ENCODE measurements at places on chromosomes 5 and 9.
A peak's percentile ranks its signal among the peaks of the same experiment; 100 is the strongest.

DNA sequence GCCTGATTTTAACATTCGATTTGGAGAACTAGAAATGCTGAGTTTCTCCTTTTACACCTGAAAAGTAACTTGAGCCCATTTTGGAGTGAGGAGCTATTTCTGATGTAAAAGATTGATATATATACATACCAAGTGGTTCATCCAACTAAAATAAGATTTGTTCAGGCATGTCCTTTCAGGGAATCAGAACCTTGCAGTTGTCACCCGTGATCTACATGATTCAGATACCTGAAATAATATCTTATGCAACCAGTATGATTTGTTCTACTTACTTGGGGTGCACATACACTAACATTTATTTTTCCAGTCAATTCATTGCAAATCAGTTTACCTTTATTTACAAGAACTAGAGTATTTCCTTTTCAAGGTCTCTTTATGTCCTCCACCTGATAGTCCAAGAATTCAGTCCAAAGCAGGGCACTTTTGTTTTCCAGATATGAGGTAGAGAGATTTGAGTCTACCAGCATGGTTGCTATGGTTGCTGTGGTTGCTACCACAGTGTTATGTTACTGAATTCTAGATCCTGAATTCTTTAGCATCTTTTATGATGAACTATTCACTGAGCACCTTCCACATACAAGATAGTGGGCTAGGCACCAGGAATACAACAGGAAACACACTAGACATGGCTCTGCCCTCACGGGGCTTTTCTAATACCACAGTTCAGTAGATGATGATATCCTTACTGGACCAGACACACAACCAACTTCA is 49.3 kb downstream of the CCL28 start:
- no peak for DNase-seq

DNA sequence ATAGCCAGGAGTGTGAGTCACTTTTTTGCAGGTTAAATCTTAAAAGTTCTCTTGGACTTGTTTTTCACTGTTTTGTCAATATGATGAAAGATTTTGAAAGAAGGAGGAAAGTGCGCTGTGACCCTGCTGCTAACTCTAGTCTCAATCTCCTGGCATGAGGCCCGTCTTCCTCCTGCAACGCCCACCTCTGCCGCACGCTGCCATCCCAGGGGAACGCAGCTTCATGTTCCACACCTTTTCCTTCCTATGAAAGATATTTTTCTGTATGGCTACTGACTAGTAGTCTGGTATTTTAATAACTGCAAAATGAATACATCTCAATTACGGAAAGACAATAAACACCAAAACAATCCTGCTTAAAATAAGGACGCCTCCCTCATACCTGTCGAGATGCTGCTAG is 8.3 kb downstream of the PPIC start:
- DNase-seq, result no peak

DNA sequence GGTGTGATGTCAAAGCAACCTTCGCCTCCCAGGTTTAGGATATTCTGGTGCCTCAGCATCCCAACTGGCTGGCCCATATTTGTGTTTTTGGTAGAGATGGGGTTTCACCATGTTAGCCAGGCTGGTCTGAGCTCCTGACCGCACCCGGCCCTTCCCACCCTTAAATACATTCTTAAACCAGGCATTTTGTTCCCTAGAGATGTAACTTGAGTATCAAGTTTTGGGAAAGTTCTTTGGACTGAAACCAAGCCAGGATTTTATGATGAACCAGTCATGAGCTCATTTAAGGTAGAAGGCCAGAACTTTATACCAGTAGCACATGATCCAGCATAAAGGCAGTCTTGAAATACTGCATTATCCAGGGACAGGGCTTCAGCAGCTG is 3.5 kb downstream of the RPL7A start:
- DNase-seq, result no peak

GRCh38 chr5:158776681-158777080 is 323.0 kb downstream of the EBF1 start:
- no peak for DNase-seq

DNA sequence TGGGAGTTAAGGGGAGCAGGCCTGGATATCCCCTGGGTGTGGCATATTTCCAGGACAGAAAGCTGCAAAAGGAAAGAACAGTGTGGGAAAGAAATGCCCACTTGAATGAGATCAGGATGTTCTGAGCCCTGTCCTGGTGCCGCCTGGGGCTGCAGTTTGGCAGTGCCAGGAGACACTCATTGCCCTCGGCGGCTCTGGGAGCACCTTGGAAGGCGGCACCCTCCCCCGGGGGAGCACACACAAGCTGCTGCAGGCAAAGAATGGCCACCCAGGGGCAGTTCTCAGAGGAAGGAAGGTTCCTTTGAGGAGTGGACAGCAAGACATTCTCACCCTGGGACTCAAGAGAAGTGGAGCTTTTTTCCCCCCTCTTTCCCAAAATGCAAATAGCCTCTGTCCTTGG is 305.3 kb downstream of the NTRK2 start:
- DNase-seq, result no peak

DNA sequence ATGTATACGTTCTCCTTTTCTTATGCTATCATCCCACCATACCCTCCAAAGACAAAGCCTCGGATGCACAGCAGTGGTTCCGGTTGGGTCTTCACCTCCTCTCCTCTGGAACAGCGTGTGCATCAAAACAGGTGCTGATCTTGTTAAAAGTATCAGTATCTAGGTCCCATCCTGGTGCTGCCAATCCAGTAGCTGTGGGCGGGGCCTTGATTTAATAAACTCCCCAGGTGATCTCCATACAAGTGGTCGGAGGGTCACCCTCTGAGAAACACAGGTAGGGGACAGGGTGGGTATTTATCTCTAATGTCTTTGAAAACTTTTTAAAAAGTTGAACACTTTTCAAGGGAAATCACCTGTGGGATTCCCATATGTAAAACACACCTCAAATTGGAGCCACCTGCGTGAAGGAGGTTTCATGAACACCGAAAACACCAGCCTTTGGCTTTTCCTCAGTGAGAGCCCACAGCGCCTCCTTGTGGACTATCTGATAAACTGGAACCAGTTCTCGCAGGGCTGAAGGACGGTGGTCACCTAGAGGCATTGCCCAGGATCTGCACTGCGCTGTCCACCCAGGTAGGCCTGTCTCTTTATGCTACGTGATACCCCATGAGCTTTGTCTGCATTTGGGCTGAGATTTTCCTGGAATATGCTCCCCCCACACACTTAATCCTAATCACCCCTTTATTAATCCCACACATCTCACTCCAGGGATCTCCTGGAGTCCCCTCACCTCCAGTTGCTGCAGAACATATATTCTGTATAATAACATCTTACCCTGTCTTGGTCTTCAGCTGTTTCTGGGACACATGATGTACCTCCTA is 80.5 kb upstream of the EPB41L4B start:
- DNase-seq, result peak; percentile 45

DNA sequence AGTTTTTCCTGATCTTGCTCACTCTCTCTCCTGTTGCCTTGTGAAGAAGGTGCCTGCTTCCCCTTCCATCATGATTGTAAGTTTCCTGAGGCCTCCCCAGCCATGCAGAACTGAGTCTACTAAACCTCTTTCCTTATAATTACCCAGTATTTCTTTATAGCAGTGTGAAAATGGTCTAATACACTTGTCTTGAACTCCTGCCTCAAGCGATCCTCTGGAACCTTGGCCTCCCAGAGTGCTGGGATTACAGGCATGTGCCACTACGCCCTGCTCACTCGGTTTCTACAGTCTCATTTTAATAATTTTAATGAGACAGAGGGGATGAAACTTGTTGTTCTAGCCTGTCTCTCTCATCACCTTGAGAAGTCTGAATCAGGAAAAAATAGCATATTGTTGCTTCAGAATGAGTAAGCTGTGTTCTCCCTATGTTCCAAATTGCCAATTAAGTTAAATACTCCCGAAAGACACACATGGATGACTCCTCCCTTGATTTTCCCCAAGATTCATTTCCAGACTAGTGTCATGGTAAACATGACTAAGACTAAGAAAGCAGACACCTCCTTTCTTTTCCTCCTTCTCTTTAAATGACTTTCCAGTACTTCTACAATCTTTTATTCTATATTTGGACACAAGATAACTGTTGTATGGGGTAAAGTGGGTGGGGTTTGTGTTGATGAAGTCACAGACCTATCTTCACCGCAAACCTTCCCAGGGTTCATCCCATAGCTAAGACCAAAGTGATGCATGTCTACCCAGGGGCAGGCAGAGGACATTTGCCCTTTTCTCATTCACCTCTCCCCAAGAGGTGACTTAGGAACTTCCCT is 7.8 kb upstream of the DNAJC18 start:
- DNase-seq, result no peak

DNA sequence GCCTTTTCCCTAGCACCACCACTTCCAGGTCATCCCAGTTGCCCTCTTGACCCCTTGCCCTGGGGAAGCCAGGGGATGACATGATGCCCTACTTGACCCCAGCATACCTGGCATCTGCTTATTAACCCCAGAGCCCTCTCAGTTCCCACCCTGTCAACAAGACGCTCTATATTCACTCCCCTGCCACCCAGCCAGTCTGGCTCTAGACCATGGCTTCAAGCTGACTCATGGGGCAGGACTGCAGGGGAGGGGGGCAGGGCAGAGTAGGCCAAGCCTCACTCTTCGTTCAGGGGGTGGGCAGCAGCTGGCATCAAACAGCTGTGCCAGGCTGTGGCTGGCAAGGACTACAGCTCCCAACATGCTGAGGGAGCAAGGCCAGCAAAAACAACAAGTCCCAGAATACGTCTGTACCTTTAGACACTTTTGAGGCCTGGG is 5.3 kb downstream of the ATOSB start:
- no peak for DNase-seq

DNA sequence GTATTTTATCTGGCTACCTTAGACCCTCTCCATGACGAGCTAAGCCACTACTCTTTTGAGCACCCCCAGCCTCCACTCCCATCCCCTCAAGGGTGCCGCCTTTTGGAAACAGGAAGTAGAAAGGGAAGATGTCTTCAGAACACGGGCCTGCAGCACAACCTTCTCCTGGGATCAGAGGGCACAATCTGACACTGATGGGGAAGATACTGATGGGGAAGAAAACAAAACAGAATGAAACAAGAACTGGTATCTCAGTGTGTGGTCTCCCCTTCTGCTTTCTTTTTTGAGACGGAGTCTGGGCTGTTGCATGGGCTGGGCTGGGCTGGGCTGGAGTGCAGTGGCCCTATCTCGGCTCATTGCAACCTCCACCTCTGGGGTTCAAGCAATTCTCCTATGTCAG is 539.7 kb upstream of the DAP start:
- no peak for DNase-seq

GRCh38 chr9:36625006-36625615 is 52.4 kb downstream of the MELK start:
- DNase-seq, result no peak

DNA sequence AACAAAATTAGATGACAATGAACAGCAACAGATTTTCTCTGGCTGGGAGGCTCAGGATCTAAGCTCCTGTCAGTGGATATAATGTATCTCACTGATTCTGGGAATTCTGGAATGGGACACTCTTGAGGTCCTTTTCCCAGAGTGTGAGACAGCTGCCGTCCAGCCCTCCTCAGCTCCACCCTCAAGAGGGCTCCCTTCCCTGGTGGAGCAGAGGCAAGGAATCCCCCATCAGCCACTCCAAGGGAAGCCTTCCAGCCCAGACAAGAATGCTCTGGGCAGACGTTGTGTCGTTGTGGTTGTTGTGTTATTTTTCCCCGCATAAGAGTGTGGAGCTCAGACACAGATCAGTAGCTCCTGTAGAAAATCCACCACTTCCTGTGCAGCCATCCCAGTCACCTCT is 47.7 kb upstream of the ATP10B start:
- no peak for DNase-seq

- no peak for DNase-seq
Measured at GRCh38 chr5:34450338-34450737, 205.8 kb upstream of the RAI14 start.

DNA sequence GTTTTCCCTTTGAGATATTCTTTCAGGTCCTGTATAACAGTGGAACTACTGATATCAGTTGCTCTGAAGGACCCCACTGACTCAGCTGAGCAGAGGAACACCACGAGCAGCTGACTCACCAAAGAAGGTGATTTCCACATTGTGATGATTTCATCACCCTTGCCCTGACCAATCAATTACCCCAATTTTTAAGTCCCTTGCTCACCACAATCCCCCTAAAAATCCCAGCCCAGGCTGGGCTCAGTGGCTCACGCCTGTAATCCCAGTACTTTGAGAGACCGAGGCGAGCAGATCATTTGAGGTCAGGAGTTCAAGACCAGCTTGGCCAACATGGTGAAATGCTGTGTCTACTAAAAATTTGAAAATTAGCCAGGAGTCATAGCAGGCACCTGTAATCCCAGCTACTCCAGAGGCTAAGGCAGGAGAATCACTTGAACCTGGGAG is 125.3 kb upstream of the ABCA1 start:
- DNase-seq, result no peak

DNA sequence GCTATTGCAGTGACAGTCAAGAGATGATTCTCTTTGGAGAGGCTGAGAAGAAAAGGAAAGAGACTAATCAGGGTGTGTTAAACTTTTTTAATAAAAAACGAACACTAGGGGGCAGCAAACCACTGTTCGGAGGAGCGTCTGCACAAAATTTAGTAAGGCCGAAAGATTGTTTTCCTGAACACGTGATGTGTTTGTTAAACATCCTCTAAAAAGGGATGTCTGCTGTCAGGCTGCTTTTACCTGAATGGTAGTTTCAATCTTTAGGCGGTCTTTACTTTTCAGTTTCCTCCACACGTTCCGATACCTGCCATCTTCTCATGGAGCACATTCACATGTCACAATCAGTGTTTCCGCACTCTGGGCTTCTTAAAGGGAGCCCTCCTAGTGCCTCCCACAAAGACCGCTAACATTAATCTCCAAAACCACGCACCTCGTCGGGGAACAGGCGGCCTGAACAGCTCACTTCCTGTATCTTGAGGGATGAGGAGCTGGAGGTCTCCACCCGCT is 125.2 kb downstream of the GPBP1 start:
- peak; percentile 64 for DNase-seq

GRCh38 chr5:165188556-165189175 is 1683.2 kb downstream of the MAT2B start:
- DNase-seq, result no peak

GRCh38 chr5:61969347-61969746 is 336.7 kb upstream of the KIF2A start:
- no peak for DNase-seq

GRCh38 chr9:38048316-38048969 is 20.6 kb downstream of the SHB start:
- no peak for DNase-seq

- DNase-seq, result no peak
Measured at GRCh38 chr9:95030920-95031642, 286.4 kb downstream of the FANCC start.

DNA sequence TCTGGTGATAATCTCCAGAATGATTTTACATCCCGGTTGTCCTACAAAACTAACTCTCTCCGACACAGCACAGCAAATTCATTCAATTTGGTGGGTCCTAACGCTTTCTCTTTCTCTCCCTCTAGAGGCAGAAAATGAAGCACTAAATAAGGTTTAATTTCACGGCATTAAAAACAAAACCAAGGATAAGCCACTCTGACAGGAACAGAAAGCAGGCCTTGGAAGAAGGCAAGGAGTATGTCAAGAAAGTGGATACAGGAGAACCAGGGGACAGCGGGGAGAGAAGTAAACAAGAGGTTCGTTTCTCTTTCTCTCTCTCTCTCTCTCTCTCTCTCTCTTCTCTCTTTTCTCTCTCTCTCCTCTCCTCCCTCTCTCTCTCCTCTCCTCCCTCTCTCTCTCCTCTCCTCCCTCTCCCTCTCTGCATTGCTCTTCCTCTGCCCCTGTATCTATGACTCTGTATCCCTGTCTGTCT is 49.8 kb downstream of the EBF1 start:
- peak; percentile 20 for DNase-seq

All from memory B cell (primary cell).